Body of pancreas (tissue), 4 donors: ENCODE measurements at places on chromosomes 12 and 14. TPM values are rescaled to one million over a fixed set of nuclear protein-coding genes. Genes with fewer than 3 reads are reported as not detected.
A peak's percentile ranks its signal among the peaks of the same experiment; 100 is the strongest.

DNA sequence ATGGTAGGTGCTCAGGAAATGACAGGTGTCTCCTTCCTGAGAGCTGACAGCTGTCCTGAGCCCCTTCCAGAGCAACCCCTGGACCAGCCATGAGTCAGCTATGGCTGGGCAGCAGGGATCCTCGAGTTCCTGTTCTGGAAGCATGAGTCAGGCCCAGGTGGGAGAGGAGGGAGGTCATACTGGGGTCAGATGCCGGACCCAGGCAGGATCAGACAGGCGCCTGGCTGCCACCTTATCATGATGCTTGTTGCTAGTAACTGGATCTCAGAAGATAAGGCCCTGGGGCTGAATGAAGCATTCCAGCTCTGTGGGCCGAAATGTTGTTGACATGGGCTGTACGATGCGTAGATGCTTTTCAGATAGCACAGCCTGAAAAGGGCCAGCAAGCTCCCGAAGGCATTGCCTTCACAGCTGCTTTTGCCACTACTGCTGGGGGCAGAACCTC, 17.4 kb upstream of the KRT7 start:
- no peaks in the 10 kb centered on the region for H3K27me3 ChIP-seq
- no peaks in the 10 kb centered on the region for H3K36me3 ChIP-seq
- H3K4me1 ChIP-seq: peaks cover 72% of the 10 kb centered on the region
- DNase-seq: peak; percentile 34
- no peak overlapping the region for H3K27ac ChIP-seq

The SLC35F4 gene
- total RNA-seq: not detected

DNA sequence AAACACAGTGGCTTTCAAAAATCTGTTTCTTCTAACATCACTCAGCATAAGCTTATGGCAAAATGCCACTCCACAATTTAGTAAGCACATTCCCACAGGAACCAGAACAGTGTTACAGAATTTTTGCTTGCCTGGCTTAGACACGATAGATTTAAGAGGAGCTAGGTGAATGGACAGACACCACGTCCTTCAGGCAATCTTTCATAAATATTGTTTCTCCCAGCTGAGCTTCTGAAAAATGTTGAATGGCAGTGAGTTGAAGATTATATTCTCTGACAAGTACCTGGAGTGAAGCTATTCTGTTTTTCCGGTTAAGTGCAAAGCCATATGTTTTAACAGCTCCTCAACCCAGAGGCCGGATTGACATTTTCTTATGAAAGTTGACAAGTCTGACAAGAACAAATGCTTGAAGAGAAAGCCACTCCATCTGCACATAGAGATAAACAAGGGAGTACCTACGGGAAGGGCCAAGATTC, 102.0 kb downstream of the FSCB start:
- no peak for DNase-seq
- no peaks in the 10 kb centered on the region for H3K4me1 ChIP-seq
- no peaks in the 10 kb centered on the region for H3K27me3 ChIP-seq

- H3K27me3 ChIP-seq: no peaks in the 10 kb centered on the region
- no peak for DNase-seq
- H3K36me3 ChIP-seq: no peaks in the 10 kb centered on the region
- no peak overlapping the region for H3K4me3 ChIP-seq
- H3K4me1 ChIP-seq: peaks cover 16% of the 10 kb centered on the region
These were observed 10.2 kb downstream of the PPP1R13B start for GRCh38 chr14:103836976-103837725.

DNA sequence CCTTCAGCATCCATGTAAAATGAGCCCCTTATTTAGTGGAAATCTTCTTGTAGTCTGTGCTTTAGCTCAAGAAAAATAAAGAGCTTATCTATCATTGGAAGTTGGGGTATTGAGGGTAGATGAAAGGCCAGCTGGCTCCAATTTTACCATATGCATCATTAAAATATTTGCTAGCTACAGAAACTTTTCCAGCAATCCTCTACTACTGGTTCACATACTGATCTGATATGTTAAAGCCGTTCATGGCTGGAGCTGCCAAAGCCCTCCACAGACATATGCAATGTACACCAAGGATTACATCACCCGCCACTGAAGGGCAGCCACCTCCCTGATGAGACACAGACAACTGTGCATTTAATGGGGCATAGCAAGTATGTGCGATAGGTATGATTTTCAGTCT, 1205.3 kb downstream of the GALC start:
- no peaks in the 10 kb centered on the region for H3K36me3 ChIP-seq
- no peak overlapping the region for H3K27ac ChIP-seq
- H3K4me3 ChIP-seq: no peak overlapping the region
- DNase-seq: no peak
- H3K4me1 ChIP-seq: no peaks in the 10 kb centered on the region

GRCh38 chr12:125050446-125050845, 14.8 kb upstream of the AACS start:
- no peaks in the 10 kb centered on the region for H3K27me3 ChIP-seq
- H3K4me3 ChIP-seq: no peak overlapping the region
- H3K36me3 ChIP-seq: no peaks in the 10 kb centered on the region
- DNase-seq: no peak
- H3K27ac ChIP-seq: no peak overlapping the region
- H3K4me1 ChIP-seq: peaks cover 10% of the 10 kb centered on the region

GRCh38 chr12:106455111-106455510, 97.6 kb downstream of the POLR3B start:
- no peaks in the 10 kb centered on the region for H3K4me1 ChIP-seq
- H3K4me3 ChIP-seq: no peak overlapping the region
- H3K36me3 ChIP-seq: no peaks in the 10 kb centered on the region

The IFNG-AS1 gene
- total RNA-seq: not detected

The FAR2 gene
- not detected for total RNA-seq

- no peaks in the 10 kb centered on the region for H3K36me3 ChIP-seq
- H3K4me1 ChIP-seq: peaks cover 11% of the 10 kb centered on the region
- no peak overlapping the region for H3K4me3 ChIP-seq
These were observed 48.4 kb downstream of the NDUFA12 start for GRCh38 chr12:94954948-94955592.

DNA sequence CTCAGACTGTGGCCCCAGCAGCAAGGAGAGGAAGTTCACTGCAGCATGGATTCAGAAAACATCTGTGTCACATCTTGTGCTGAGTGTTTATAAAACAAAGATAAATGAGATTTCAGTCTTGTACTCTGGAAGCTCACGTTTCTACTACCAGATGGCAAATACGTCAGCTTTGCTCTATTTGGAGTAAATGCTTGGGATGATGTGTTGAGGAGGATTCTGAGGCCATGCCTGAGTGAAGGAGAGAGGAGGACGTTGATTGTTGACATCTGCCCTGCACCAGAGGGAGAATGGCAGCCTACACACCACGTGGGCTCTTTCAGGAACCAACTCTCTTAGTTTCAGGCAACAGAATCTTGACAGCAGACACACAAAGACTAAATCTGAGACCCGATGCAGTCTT, 188.9 kb downstream of the TMEM132C start:
- H3K36me3 ChIP-seq: no peaks in the 10 kb centered on the region
- no peak overlapping the region for H3K27ac ChIP-seq
- no peaks in the 10 kb centered on the region for H3K27me3 ChIP-seq

DNA sequence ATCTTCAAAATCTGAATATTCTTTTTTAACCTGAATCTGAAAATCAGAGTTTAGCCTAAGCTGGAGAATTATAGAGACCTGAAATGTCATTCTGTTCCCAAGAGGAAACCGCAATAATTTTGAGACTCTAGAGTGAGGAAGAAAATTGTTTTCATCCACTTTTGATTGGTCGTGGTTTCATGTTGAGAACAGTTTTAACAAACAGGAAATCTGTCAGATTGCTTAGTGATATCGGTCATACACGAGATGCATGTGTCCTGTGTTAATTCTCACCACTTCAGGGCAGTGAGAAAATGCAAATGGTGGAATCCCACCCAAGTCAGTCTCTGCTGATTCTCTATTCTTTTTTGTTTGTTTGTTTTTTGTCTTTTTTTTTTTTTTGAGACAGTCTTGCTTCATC, 1498.5 kb upstream of the TMEM132C start:
- H3K4me3 ChIP-seq: no peak overlapping the region
- peaks cover 7% of the 10 kb centered on the region for H3K4me1 ChIP-seq
- DNase-seq: no peak
- H3K27ac ChIP-seq: no peak overlapping the region

- no peaks in the 10 kb centered on the region for H3K27me3 ChIP-seq
- no peak overlapping the region for H3K27ac ChIP-seq
- H3K4me1 ChIP-seq: no peaks in the 10 kb centered on the region
- H3K4me3 ChIP-seq: no peak overlapping the region
- no peaks in the 10 kb centered on the region for H3K36me3 ChIP-seq
These were observed 28.2 kb upstream of the NELL2 start for GRCh38 chr12:44904321-44904720.

The SYNE2 gene
- total RNA-seq: 163 TPM

GRCh38 chr12:103848917-103849491, 8.0 kb upstream of the NT5DC3 start:
- no peak overlapping the region for H3K4me3 ChIP-seq
- H3K4me1 ChIP-seq: peaks cover 16% of the 10 kb centered on the region
- H3K36me3 ChIP-seq: no peaks in the 10 kb centered on the region
- no peak for DNase-seq

The FAM90A1 gene
- total RNA-seq: not detected

The CIDEB gene
- total RNA-seq: 34.0 TPM

DNA sequence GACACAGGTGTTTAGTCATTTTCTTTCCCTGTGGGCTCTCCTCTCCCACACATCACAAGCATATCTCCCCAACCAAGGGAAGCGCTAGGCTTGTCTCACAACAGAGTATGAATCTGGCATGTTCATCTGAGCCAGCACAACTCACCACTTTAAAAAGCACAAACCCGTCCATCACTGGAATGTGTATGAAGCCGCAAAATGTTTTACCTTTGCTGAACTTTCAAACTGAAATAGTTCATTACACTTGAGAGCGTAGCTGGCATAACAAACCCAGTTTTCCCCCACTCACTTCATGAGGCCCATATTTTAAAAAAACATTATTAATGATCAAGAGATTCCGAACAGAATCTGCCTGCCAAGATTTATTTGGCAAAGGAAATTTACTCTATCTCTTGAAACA, 15.8 kb downstream of the NID2 start:
- H3K4me3 ChIP-seq: no peak overlapping the region
- H3K4me1 ChIP-seq: peaks cover under 1% of the 10 kb centered on the region
- H3K27ac ChIP-seq: no peak overlapping the region
- H3K36me3 ChIP-seq: no peaks in the 10 kb centered on the region
- H3K27me3 ChIP-seq: no peaks in the 10 kb centered on the region

DNA sequence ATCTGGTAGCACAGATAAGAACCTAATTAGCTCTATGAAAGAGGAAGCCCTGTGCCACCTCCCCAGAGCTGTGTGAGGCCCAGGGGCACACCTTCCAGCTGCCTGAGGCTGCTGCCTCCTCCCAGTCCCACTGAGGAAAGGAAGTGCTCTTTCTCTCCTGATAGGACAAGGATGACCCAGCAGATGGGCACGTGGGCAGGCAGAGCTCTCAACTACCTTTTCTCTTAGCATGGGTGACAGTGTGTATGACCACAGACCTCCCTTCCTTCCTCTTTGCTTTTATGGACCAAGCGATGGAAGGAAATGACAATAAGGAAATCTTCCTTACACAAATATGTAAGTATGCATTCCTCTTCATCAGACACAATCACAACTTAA, 127.6 kb upstream of the AMIGO2 start:
- no peaks in the 10 kb centered on the region for H3K27me3 ChIP-seq
- no peak overlapping the region for H3K4me3 ChIP-seq
- no peaks in the 10 kb centered on the region for H3K36me3 ChIP-seq
- peaks cover 8% of the 10 kb centered on the region for H3K4me1 ChIP-seq

- no peak overlapping the region for H3K27ac ChIP-seq
- H3K27me3 ChIP-seq: no peaks in the 10 kb centered on the region
- no peak for DNase-seq
- H3K36me3 ChIP-seq: no peaks in the 10 kb centered on the region
- H3K4me1 ChIP-seq: no peaks in the 10 kb centered on the region
These were observed 116.2 kb upstream of the ARID2 start for GRCh38 chr12:45613296-45613695.

DNA sequence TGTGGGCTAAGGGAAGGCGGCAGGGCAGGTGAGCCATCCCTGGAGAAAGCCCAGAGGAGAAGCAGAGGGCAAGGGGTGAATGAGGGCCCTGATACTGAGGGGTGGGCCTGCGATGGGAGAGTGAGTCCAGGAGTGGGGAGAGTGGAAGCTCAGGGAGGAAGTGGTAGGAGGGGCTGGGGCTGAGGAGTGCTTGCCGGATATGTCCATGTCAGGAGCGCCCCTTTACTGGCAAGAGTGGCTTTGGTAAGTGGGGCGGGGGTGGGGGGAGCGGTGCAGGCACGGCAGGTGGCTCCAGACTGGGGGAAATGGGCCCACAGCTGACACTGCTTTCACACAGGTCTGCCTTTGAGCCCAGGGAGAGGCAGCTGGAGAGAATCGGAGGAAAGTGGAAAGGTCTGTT, 86.4 kb upstream of the GPR68 start:
- no peak overlapping the region for H3K4me3 ChIP-seq
- no peaks in the 10 kb centered on the region for H3K27me3 ChIP-seq
- no peaks in the 10 kb centered on the region for H3K36me3 ChIP-seq

The PACS2 gene
- 56.6 TPM for total RNA-seq

DNA sequence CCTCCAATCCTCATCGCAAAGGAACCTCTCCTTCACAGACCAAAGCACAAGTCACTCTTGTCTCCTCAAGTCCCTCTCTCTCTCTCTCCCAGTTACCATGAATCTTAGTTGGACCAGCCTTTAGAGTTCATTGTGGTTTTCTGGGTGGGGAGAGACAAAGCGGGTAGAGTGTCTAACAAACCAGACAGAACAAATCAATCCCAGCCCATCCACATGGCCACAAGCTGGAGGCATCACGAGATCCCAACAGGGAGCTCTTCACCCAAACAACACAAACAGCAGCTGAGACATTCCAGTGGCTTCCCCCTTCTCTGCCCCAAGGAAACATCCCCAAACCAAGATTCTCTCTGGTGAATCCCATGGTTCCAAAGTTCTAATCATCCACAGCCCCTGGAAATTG, 22.4 kb downstream of the ACTN1 start:
- H3K36me3 ChIP-seq: no peaks in the 10 kb centered on the region
- H3K27me3 ChIP-seq: no peaks in the 10 kb centered on the region
- H3K4me3 ChIP-seq: no peak overlapping the region
- H3K4me1 ChIP-seq: peaks cover 67% of the 10 kb centered on the region
- DNase-seq: no peak

DNA sequence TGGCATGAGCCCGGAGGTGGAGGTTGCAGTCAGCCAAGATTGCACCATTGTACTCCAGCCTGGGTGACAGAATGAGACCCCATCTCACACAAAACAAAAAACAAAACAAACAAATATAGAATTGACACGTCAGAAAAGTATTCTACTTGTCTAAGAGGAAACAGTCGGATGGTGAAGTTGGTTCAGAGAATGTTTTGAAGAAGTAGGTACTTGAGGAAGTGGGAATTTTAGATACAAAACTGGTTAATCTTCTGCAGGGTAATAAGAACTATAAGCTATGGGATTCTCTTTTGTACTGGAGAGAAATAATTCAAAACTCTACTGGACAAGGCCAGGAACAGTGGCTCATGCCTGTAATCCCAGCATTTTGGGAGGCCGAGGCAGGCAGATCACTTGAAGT, 14.6 kb upstream of the TCTN1 start:
- no peaks in the 10 kb centered on the region for H3K27me3 ChIP-seq
- no peak overlapping the region for H3K4me3 ChIP-seq
- no peak overlapping the region for H3K27ac ChIP-seq
- DNase-seq: no peak
- H3K4me1 ChIP-seq: no peaks in the 10 kb centered on the region

The KRT85 gene
- total RNA-seq: not detected

The CCNT1 gene
- 12.5 TPM for total RNA-seq

GRCh38 chr12:99121546-99121945, 476.5 kb downstream of the APAF1 start:
- DNase-seq: no peak
- H3K4me3 ChIP-seq: no peak overlapping the region
- no peaks in the 10 kb centered on the region for H3K27me3 ChIP-seq
- no peaks in the 10 kb centered on the region for H3K36me3 ChIP-seq

The SALL2 gene
- 9.2 TPM for total RNA-seq

- no peaks in the 10 kb centered on the region for H3K36me3 ChIP-seq
- no peak for DNase-seq
These were observed 4.3 kb downstream of the SIVA1 start for GRCh38 chr14:104757238-104757585.
